Sigmoid colon (tissue), 7 donors: ENCODE measurements at places on chromosomes 12 and 14. TPM values are rescaled to one million over a fixed set of nuclear protein-coding genes. Genes with fewer than 3 reads are reported as not detected.

DNA sequence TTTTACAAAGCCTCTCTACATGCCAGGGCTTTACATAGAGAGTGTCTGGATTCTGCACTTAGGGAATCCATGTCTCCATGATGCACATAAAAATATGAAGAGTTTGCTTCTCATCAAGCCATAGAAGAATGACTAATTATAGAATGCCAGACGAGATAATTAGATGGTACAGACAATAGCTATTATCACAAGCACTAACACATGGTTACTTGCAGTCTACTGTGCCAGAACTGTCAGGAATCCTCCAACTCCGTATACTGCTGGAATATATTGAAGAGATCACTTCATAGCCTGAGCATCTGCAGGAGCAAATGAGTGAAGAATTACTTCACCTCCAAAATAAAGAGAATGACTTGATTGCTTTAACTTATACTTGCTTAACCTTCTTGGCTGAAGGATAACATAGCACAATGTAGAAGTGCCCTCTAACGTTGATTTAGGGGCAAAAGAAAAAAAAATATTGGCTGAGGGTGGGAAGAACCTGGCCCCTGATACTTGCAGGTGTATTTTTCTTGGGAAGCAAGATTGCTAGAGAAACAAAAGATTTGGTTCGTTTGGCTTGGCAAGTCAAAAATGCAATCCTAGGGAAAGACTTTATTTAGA, 272.8 kb upstream of the FAR2 start:
- no peak for DNase-seq

DNA sequence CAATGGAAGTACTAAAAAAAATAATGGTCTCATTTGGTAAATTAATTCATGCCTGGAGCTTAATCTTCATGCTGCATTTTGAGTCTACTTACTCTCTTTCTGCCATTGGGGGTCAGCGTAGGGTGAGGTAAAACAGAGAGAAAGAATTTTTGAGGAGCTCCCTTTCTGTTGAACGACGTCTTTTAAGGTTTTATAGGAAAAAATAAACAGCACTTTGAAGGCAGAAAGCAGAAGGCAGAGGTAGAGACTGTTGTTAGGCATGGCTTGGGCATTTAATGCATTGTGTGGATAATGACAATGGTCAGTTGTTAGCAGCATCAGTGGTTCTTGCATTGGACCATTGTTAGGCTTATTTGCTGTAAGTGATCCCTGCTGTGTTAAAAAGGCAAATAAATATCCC, 557.2 kb upstream of the STXBP6 start:
- DNase-seq, result no peak

MYF6 gene
- not detected for total RNA-seq

DNA sequence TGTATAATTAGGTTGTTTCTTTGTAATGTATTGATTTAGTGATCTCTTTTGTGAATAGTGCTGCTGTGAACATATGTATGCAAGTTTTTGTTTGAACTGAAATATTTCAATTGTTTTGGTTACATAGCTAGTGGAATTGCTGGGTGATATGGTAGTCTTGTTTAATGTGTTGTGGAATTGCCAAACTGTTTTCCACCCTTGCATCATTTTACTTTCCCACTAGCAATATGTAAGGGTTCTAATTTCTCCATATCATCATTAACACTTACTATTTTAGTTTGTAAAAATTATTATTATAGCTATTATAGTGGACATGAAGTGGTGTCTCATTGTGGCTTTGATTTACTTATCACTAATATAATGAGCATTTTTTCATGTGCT, 5.9 kb downstream of the G2E3 start:
- DNase-seq, result no peak

DNA sequence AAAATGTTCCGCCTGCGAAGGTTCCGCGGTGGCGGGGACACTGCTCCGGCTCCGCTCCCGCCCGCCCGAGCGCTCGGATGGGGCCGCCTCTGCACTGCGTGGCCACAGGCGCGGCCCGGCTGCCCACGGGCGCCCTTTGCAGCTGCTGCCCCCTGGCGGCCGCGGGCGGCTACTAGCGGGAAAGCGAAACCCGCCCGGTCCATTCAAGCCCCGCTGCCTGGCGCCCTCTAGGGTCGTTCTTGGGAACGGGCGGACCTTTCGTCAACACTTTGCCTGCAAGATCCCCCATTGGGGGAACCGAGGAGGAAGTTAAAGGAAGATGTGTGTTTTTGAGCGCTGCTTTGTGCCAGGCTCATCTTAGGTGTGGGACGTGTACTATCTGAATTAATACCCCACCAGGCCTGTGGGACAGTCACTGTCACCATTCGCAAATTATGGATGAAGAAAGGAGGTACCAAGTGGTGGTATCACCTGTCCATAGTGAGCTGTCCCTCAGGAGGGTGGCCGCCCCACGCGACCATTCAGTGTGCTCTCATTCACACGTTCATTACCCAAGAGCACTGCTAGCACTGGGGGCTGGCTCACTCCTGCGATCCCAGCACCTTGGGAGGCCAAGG, 19.4 kb downstream of the GPR132 start:
- DNase-seq, result peak; percentile 94

CCDC88C gene
- total RNA-seq, result 1.6 TPM

MYF5 gene
- total RNA-seq, result not detected

DNA sequence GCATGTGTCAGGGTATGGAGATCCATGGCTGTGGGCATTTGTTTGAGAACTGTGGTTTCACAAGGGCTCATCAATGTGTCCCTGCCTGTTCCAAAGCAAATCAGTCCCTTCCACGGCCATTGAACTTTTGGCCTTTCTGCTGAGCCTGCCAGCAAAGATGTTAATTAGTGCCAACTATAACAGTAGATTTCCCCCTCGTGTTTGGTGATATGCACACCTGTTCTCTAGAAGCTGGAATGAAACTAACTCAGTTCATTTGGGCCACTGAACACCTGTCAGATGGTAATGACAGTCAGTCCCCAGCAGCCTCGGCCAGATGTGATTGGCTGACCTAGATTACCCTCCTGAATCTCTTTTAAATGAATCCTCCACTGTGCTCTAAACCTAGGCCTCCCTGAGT, 43.2 kb downstream of the IRAK3 start:
- DNase-seq, result no peak

GLIPR1L1 gene
- total RNA-seq, result not detected

- DNase-seq, result no peak
Observed at GRCh38 chr12:21599143-21599999, 5.3 kb downstream of the GYS2 start.

GYS2 gene
- total RNA-seq, result 0.27 TPM

BBOF1 gene
- 9.6 TPM for total RNA-seq

DNA sequence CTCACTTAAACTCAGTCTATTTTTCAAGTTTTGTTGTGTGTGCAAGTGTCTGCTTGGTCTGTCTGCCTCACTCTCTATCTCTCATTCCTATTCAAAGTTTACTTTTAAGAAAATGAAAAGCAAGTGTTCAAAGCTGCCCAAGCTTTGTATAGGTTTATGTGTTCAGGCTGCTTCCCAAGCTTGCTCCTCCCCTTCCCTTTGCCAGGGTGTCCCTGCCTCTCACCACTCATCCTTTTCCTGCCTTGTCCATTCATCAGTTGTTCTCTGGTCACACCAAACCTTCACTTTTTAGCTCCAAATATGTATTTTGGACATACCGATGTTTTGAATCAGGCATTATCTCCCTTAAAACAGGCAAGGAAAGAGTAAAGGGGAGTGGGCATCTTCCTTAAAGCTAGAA, 41.3 kb downstream of the STK38L start:
- no peak for DNase-seq

- no peak for DNase-seq
Observed at GRCh38 chr12:24113701-24114100, 164.2 kb upstream of the SOX5 start.

- DNase-seq, result no peak
Observed at GRCh38 chr12:22527999-22528398, 16.3 kb downstream of the C2CD5 start.

GRCh38 chr12:62028536-62028935, 231.7 kb upstream of the USP15 start:
- DNase-seq, result no peak

ITGB7 gene
- 1.2 TPM for total RNA-seq

ENDOU gene
- 1.6 TPM for total RNA-seq

DNA sequence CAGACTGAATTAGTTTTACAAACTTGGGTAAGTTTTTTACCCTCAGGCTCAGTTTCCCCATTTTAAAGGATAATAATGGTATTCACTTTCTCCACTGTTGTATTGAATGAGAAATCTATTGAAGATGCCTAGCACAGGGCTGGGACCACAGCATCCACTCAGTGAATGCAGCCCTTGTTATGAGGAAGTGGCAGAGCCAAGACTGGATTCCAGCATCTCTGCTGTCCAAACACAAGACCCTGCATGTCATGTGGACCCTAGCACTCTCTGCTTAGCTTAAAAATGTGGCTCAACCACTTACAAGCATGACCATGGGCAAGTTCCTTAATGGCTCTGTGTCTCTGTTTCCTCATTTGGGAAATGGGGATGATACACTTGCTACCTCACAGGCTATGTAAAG, 24.1 kb upstream of the TRIM9 start:
- no peak for DNase-seq

- DNase-seq, result no peak
Observed at GRCh38 chr14:62125793-62126192, 363.6 kb downstream of the SNAPC1 start.

GRCh38 chr12:130622803-130623202, 93.3 kb downstream of the RIMBP2 start:
- DNase-seq, result no peak

GRCh38 chr12:77130193-77130592, 64.8 kb upstream of the E2F7 start:
- no peak for DNase-seq

GRCh38 chr12:96014943-96015599, 18.9 kb upstream of the HAL start:
- DNase-seq, result no peak

- DNase-seq, result no peak
Observed at GRCh38 chr14:105980224-105980623, 453.8 kb downstream of the TMEM121 start.

PGF gene
- total RNA-seq, result 15.6 TPM

DNA sequence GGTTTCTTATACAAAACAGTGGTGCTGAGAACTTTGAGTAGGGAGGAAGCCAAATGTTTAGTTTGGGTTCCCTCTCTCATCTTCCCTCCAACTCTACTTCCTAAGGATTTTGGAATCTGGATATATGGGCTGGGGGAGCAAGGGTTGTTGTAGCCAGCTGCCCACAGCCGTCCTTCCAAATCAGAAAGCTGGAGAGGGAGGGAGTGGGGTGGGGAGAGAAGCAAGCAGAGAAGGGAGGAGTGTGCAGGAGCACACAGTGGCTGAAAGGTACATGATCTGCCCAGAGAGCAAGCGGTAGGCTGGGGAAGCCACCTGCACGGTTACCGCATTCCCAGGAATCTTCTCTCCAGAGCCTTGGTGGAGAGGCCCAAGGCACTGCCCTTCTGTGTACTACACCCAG, 52.7 kb downstream of the IRF2BPL start:
- no peak for DNase-seq

DNA sequence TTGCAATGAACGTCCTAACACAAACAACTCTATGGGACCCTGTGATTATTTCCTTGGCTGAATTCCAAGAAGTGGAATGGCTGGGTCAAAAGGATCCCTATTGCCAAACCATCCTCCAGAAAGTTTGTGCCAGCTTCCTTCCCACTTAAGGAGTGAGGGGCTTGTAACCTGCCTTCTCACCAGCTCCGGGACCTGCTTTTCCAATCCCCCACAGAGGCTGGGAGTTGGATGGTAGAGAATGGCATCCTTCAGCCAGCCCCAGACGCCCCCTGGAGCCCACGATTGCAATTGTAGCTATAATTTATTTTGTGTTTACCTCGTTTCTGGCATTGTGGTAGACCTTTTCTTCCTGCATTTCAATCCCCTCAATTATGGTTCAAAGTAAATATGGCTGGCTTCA, 9.7 kb upstream of the ZDHHC22 start:
- DNase-seq, result peak; percentile 17

PTPRB gene
- 16.3 TPM for total RNA-seq

DNA sequence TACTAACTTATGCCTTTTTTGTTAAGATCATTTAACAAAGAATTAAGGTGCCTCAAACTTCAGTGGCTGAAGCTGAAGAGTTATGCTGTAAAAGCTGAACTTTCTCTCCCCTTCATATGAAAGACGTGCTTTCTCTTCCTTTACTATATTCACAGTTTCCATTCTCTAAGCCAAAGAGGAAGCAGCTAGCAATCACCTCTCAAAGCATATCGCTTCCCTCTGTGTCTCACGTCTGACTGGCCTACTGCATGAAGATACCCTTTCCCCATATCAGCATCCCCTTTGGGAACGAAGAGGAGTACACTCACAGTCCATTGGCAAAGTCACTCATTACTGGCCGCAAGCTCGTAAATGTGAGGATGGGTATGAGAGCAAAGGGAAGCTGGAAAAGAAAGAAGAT, 34.9 kb downstream of the SLC11A2 start:
- DNase-seq, result no peak

TGM1 gene
- total RNA-seq, result 1.1 TPM

ALX1 gene
- total RNA-seq, result not detected
